Right renal cortex interstitium (tissue), 3 donors: ENCODE measurements at places on chromosomes 2 and 18.

- DNase-seq = no peak
These were observed 21.4 kb upstream of the RFX8 start for GRCh38 chr2:101496279-101496678.

DNA sequence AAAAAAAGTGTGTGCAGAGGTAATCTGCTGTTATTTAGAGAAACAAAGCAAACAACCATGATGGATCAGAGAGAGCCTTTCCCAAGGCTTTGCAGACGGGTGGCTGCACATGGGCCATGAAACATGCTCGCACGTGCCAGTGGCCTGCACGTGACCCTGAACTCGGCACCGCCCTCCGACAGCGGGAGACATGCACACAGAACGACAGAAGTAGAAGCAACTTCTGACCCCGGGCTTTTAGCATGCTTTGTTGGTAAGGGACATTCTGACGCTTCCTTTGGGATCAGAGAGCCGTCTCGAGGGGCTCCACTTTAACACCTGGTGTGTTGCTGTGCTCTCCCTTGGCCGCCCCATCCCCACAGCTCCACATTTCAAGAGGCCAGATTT, 112.5 kb downstream of the KCNF1 start:
- no peak for DNase-seq

DNA sequence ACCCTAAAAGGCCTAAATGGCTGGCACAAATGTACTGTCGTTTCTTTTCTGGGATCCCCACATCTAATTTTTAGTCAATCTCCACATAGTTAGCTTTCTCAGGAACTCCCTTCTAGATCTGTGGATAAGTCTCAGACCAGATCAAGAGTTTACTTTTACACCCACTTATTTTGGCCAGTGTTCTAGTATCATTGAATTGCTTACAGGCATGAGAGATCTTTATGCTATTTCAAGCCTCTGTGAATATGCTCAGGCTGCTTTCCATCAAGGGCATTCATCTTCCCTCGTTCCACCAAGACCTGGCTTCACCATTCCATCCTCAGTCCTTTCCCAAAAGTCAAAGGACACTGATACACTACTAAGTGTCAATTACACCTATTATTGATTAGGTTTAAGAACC, 27.8 kb upstream of the SCN1A start:
- no peak for DNase-seq

- no peak for DNase-seq
These were observed 124.8 kb upstream of the RMDN2 start for GRCh38 chr2:37800176-37800858.

GRCh38 chr2:59171019-59171418, 929.9 kb upstream of the FANCL start:
- no peak for DNase-seq

DNA sequence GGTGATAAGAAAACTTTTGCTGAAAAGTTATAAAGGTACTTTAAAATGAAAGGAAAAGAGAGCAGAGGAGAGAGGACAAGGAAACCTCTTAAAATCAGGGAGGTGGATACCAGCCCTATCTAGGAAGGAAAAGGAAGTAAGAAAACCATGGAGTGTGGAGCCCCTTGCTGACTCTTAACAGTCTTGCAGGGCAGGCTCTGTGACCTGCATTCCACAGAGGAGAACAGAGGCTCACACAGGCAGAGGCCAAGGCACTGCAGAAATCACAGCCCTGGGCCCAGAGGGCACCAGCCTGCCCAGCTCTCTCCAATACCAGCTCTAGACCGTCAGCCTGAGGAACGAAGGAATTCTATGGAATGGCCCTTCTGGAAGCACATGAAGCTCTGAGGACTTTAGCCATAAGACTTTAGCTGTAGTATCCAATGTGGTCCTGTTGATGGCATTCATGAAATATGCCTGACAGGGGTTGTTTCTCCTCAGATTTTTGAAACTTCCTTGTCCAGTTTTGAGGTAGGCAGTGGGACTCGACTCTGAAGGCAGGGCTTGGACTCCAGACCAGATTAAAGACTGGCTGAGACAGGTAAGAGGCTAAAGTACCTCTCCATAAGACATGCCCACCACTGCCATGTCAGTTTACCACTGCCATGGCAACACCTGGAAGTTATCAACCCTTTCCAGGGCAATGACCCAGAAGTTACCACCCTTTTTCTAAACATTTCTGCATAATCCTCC, 216.3 kb downstream of the ANAPC1 start:
- DNase-seq = no peak

- no peak for DNase-seq
These were observed 33.0 kb downstream of the CMPK2 start for GRCh38 chr2:6832596-6833299.

GRCh38 chr2:133737242-133737993, 169.2 kb upstream of the NCKAP5 start:
- DNase-seq = no peak

- no peak for DNase-seq
These were observed 7.2 kb upstream of the SFXN5 start for GRCh38 chr2:73078457-73079411.

DNA sequence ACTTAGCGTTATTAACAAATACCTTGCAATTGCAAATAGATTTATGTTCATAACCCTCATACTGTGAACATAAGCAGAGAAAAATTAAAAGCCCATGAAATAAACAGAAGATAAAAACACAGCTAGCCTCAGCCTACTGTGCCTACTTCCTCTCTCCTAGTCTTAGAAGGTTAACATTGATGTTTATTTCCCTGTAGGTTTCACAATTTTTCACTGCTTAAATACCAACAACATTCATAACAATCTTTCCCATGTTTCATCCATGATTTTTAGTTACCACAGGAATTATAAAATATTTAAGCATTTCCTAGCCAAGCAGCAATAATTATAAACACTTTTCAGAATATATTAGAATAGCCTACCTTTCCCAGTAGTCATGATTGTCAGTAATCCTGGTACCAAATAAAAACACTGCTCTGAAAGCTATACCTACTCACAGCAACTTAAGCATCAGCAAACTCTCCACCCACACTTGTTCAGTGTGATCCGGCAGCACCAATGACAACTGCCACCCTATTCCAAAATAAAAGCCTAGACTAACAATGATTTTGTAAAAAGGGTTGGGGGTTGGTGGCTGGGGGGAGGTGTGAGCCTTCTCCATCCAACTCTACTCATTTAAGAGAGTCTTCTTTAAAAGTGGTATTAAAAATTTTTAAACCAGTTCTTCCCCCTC, 40.6 kb upstream of the RNU4ATAC start:
- no peak for DNase-seq

DNA sequence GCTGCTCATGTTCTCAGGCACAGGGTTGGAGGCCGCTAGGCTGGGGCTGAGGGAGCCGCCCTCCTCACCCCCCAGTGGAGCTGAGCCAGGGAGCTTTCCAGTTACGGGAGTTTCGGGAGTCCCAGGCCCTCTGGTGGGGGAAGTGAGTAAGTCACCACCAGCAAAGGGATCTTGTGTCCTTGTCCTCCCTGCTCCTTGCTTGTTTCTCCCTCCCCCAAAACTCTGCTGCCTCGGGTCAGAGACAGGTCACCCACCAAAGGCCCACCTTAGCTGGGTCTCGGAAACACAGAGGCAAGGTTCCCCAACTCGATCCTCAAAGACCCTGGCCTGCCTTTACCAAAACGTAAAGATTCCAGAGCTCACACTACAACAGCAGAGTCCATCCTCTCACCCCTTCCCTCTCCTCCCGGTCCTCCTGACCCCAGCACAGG, 60.5 kb upstream of the POMC start:
- DNase-seq = no peak

GRCh38 chr2:216687646-216688045, 7.7 kb downstream of the IGFBP5 start:
- no peak for DNase-seq

GRCh38 chr2:235512699-235513053, 18.8 kb downstream of the AGAP1 start:
- no peak for DNase-seq

DNA sequence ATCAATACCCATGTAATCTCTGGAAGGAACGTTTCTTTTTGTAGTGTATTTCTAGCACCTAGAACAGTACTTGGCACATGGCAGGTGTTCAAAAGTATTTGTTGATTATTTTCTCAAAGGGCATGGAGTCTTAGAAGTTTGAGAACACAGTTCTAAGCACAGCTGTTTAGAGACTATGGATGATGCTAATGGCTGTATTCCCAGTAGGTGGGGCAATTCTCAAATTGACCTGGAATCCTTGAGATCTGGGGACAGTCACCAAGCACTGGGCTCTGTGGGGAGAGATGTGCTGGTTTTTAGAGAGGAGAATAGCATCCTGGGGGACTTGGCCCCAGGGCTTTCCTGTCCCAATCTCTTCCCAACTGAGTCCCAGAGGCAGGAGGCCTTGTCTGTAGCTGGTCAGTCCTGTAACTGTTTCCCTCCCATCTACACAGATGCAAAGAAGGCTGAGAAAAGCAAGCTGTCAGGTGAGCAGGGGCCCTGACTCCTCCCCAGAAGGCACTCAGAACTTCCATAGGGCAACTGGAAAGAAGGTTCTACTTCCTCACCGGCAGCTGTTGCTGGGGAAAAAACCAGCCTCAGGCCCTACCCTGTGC, 17.5 kb upstream of the IL36G start:
- DNase-seq = no peak

DNA sequence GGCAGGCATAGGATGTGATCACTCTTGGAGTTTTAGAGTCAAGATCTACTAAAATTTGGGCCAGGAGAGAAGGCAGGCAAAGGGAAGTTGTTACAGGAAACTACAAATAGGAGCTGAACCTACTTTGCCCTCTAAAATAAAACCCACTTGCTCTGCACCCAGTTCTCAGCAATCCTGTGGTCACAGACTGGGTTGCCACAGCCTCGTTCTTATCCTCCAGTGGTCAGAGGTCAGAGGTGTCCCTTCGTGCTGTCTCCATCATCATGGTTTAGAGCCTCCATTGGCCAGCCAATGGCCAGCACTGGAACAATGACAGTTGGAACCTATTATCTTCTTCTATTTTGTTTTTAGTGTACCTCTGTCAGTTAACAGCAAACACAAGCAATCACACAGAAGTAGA, 90.7 kb upstream of the TNP1 start:
- no peak for DNase-seq

GRCh38 chr2:48457227-48457626, 72.7 kb upstream of the STON1 start:
- DNase-seq = no peak

DNA sequence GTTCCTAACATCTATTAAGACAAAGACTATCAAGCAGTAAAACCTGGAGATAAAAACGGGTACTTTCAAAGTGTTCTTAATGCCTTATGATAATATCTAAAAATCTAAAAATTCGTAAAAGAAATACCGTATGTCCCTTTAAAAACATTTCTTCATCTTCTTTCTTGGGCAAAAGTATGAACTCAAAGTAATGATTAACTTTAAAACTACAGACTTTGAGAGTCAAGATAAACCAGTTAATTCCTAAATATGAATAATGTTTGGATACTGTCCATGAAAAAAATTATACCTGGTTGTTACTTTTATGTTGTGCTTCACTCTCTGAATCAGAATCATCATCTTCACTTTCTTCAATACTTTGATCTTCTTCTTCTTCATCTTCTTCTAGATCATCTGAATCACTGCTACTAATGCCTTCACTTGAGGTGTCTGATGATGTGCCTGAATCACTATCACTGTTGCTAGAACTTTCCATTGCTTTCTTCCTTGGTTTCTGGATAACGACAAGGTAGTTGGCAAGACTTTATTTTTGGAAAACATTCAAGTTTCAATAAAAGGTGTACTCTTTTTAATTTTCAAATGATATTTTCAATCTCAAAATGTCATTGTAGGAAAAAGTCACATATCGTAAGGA, 152.3 kb upstream of the WDSUB1 start:
- DNase-seq = no peak

DNA sequence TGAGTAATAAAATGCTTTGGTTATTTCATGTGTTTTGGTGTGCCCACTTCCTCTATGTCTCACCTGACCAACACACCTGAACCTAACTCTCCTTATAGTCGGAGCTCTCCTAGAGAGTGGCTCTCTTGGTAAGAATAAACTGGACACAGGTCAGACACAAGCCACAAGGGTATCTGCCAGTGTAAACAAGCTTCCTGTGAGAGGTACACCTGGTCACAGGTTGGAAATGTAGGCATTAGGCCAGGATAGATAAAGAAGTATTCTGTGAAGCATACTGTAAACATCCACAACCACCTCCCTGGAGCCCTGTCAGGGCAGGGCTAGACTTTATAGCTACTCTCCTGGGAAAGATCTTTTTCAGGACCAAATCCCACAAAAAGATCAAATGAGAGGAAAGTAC, 69.4 kb downstream of the ZDBF2 start:
- no peak for DNase-seq

DNA sequence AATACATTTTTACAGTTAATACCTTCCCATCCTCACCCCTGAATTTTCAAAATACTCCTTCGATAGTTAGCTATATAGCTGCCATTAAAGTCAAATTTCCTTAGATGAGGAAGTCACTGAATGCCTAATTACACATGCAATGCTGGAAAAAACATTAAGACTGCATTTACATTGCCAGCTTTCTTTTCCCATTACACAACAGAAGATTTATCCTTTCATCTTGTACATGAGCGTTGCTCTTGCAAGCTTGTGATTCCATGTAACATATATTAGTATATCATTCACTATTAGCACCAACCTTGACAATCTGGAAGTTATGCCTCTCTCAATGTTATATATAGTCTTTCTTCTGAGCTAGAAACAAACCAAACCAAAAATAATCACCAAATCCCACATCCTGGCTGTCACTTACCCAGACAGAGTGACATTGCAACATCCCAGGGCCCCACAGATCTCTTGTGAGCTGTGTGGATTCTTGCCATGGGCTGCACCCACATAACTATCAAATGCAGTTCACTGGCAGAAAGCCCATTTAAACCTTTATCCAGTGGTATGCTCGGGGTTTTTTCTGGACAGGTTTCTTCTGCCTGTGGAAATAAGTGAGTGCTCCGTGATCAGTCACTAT, 79.2 kb upstream of the PAPOLG start:
- DNase-seq = no peak

- peak; percentile 8 for DNase-seq
These were observed 24.1 kb downstream of the MRPL35 start for GRCh38 chr2:86223140-86223926.

- no peak for DNase-seq
These were observed 34.7 kb upstream of the MARCHF7 start for GRCh38 chr2:159677654-159678053.

GRCh38 chr2:227509824-227510619, 38.1 kb downstream of the AGFG1 start:
- no peak for DNase-seq

DNA sequence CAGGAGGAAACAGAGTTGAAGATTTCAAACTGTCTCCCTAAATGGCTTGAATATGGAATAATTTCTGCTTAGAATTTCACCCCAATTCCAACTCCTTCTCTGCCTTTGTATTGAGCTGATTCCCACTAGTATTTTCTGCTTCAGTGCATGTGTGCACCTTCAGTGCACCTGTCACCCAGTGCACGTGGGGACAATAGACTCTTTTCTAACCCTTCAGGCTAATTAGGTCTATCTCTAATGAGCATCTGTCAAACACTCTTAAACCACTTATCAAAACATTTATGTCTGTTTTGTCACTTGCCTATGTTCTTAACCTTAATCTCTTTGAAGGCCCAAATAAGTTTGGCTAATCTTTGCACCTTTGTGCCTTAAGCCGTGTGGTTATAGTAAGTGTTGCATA, 232.0 kb upstream of the NETO1 start:
- DNase-seq = no peak

GRCh38 chr2:6676241-6676640, 189.5 kb downstream of the CMPK2 start:
- no peak for DNase-seq

GRCh38 chr2:141611176-141611571, 519.6 kb downstream of the LRP1B start:
- no peak for DNase-seq

- DNase-seq = no peak
These were observed 27.6 kb downstream of the FEZ2 start for GRCh38 chr2:36570416-36570815.
